Esophagus squamous epithelium (tissue), 5 donors: ENCODE measurements at places on chromosomes 2 and 18.

DNA sequence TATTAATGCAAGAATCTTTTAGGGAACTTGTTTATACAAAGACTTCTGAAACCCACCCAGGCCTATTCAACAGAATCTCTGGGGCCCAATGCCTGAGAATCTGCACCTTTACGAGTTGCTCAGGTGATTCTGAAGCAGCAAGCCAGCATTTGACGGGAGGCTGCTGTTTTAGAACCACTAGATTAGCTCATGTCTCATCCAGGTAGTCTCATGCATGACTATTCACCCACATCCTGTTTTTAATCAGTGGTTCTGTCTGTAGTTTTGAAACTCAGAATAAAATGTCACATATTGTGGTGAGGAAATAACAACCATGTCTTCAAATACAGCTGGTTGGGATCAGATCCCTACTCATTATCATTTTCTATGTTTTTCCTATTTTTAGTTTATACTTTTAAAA lies 39.5 kb downstream of the CYTIP start:
- DNase-seq = no peak
- H3K4me1 ChIP-seq = no peaks in the 10 kb centered on the region
- H3K27me3 ChIP-seq = no peaks in the 10 kb centered on the region
- H3K36me3 ChIP-seq = no peaks in the 10 kb centered on the region
- no peak overlapping the region for H3K4me3 ChIP-seq

DNA sequence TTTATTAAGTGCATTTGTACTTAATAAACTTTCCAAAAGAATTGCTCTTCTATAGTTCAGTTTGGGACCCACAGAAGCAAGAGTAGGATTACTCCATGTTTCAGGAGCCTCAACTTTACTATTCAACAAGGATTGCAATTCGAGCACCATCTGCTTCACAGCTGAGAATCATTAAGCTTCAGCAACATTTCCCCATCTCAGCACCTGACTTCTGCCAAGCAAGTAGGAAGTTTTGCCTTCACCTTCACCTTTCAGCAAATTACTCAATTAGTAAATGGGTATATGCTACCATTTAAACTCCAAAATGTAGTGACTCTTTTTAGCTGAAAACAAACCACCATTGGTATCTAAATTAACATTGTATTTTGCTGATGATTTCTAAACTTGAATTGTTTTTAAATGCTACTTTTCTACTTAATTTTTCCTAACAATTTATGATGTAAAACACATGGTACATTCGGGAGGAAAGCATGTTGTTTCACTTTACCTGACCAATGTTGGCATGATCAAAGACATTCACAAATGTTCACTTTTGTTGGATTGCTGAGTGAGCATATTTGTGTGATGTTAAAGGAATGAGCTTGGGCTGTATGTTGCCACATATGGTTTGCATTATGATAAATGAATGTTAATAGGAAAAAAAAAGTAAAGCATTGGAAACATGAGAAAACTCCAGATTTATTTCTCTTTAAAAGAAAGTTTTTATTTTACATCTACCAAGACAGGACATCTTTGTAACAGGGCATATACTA lies 159.2 kb downstream of the GULP1 start:
- no peak overlapping the region for H3K4me3 ChIP-seq
- no peak overlapping the region for H3K27ac ChIP-seq
- no peaks in the 10 kb centered on the region for H3K27me3 ChIP-seq
- H3K4me1 ChIP-seq = peaks cover 11% of the 10 kb centered on the region
- no peaks in the 10 kb centered on the region for H3K36me3 ChIP-seq

DNA sequence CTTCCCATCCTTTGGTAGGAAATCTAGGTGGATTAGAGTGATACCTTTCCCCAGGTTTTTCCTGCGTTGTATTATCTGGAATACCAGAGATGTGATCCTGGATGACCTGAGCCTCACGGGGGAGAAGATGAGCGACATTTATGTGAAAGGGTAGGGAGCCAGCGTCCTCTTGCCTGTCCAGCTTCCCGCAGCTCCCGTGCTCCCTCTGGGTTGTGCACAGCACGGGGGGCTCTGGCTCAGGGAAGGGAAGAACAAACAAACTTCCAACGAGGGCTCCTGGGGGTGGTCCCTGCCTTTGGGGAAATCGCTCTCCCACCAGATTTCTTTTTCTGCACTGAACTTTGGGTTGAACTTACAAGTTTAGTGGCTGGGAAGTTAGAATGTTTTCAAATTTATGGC lies 215.7 kb downstream of the DYSF start:
- H3K36me3 ChIP-seq = peaks cover 13% of the 10 kb centered on the region
- H3K27ac ChIP-seq = no peak overlapping the region

- H3K27ac ChIP-seq = no peak overlapping the region
- H3K36me3 ChIP-seq = no peaks in the 10 kb centered on the region
- no peak overlapping the region for H3K4me3 ChIP-seq
Measured at GRCh38 chr18:27363872-27364271, 178.8 kb upstream of the CHST9 start.

GRCh38 chr2:170566138-170566537 lies 149.0 kb upstream of the SP5 start:
- no peaks in the 10 kb centered on the region for H3K27me3 ChIP-seq
- no peaks in the 10 kb centered on the region for H3K36me3 ChIP-seq
- H3K27ac ChIP-seq = no peak overlapping the region
- H3K4me3 ChIP-seq = no peak overlapping the region

- no peaks in the 10 kb centered on the region for H3K4me1 ChIP-seq
- no peaks in the 10 kb centered on the region for H3K27me3 ChIP-seq
- no peaks in the 10 kb centered on the region for H3K36me3 ChIP-seq
- no peak overlapping the region for H3K4me3 ChIP-seq
- no peak for DNase-seq
Measured at GRCh38 chr2:44550561-44550960, 188.8 kb downstream of the CAMKMT start.
